ENCODE measurements at places on chromosomes 3 and 15.

GRCh38 chr3:66762916-66763693, 235.0 kb upstream of the KBTBD8 start:
- DNase-seq, result no peak

- DNase-seq, result no peak
Observed at GRCh38 chr3:141725036-141725435, 13.1 kb upstream of the RNF7 start.

GRCh38 chr15:54559405-54560069, 581.3 kb downstream of the UNC13C start:
- no peak for DNase-seq

DNA sequence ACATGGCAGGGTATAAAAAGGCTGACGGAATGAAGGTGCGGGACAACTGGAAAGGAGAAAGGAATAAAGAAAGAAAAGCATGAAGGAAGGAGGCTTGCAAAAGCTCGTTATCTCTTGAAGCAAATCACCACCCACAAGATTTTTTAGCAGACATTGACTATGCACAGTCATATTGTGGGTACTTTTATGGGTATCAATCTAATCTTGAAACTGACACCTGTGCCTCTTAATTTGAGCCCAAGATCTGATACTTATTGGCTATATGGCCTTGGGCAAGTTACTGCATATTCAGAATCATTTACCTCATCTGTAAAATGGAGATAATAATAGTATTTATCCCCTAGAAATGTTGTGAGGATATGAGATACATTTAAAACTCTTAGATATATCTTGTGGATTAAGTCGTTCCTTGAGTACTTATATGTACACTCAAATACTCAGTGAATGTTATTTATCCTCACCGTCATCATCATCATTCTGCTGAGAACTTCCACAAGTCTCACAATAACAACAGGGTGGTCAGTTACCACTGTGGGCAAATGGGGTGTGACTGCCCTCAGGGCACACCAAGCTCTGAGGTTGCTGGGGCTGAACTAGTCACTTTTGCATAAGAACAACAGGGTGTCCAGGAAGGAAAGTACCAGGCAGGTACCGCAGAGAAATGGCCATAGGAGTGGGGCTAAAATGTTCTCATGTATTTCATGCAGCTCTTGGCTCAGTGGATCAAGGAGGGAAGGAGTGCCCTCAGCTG, 266.1 kb downstream of the SLC9A9 start:
- DNase-seq, result no peak

GRCh38 chr3:197580253-197580691, 24.5 kb upstream of the BDH1 start:
- DNase-seq, result no peak

DNA sequence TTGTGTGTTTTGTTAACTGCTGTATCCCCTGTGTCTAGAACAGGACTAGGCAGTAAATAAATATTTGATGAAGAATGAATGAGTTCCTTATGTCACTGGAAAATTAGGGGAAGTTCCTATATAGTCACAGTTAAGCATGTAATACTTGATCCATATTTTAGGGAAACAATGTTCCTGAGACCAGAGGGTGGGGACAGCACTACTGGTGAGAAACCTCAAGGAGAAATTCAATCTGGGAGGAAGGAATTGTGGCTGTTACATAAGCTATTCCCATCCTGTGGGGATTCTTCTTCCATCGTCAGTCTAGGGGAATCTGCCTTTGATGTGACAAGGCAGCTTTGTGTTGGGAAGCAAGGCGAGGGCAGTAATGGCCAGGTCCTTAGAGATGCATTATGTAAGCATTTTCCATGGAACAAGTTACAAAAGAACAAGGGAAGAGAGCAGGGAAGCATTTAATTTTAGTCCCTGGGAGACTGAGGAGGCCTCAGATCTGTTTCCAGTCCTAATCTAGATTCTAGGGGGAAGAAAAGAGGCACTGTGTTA, 219.3 kb upstream of the TTC14 start:
- no peak for DNase-seq

DNA sequence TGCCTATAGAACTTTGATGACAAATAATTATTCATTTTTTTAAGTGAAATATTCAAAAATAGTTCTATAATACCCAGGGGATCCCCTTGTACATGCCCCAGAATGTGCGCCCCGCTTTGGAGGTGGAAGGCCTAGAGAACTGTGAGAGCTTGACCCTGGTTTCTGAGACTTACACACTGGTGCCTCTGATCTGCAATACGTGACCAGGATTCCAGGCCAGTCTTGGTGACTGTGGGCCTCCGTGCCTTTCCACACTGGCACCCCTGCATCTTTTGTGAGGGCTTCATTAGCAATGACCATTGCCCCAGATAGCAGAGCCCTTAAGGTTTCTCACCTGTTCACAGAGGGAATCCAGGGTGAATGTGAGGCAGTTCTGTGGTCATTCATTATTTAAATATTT, 44.0 kb downstream of the CLSTN2 start:
- DNase-seq, result no peak

DNA sequence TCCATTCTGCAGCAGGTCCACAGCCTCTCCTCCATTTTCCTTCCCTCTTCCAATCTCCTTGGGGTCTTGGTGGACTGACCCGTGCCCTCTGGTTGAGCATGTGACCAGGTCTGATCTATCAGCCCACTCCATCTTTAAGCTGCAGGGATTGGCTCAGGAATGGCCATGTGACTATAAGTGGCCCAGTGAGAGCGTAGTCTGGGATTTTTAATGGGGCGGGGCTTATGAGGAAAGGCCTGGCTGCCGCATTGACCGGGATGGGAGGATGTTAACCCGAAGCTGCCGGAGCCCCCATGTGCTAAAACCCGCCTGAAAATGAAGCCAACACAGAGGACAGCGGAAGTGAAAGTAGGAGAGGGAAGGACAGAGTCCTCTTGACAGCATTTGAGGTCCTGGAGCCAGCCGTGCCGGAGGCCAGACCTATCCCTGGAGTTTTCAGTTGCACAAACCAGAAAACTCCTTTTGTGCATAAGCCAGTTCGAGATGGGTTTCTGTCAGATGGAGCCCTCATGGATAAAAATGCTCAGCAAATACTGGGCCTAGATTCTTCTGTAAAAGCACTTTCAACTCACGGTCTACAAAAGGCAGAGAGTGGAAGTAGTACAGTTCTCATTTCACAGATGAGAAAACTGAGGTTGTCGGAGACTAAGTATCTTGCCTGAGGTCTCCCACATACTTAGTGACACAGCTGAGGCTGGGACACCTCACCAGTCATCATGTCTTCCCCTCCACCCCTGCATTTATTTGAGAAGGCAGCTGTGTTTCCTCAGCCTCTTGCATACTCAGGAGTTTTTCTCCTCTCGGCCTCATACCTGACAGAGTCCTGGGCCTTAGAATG, 61.9 kb downstream of the ATP2B2 start:
- DNase-seq, result no peak

DNA sequence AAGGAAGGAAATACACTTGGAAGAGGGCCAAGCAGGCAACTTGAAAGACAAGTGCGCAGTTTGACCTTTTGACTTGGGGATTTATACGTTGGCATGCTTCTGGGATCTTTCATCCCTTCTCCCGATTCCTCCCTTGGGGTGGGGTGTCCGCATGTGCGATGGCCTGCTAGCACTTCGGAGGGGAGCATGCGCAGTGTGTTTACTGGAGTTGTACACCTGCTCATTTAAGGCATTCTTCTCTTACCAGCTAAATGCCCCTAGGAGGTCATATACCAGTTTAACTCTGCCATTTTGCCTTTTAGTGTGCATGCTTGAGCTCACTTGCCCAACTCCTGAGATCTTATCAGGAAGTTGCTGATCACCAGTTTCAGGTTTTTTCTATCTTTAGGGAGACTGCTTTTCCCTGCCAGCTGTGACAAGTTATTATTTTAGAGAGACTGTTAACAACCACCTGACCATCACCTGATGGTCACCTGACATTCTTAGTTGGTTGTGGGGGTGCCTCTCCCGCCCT, 63.5 kb downstream of the BFSP2 start:
- no peak for DNase-seq

DNA sequence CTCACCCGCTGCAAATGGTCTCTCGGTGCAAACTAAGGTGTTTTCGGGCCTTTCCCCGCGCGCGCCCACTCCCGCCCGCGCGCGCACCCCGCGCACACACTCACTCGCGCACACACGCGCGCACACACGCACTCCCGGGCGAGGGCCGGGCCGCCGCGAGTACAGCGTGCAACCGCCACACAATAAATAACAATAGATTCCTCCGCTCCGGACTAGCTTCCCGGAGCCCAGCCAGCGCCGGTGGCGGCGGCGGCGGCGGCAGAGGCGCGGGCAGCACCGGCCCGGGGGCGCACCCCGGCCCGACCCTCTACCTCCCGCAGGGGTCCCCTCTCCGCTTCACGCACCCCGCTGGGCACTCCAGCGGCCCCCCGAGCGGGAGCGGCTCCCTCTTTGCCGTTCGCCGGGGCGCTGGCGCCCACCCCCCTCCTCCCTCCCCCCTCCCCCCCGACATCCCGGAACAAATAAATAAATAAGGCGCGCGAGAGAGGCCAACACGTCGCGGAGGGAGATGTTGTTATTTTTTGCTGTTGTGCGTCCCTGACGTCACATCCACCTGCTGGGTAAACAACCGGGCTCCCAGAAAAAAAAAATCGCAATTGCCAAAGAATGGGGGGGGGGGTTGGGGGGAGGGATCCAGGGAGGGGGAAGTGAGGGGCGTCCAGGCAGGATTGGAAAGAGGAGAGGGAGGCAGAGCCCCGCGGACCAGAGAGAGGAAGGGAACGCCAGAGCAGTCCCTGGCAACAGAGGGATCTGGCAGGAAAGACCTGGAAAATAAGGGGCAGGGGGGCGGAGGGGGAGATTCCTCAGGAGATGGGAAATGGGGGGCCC, at the start of gene FOXP1:
TSS of gene FOXP1 (minus strand) at position 163 of the 828 bp plus-strand sequence. CDS start 385,347 bp downstream, outside the sequence.
- peak; percentile 83 for DNase-seq

- no peak for DNase-seq
Observed at GRCh38 chr3:45137656-45138181, 8.5 kb downstream of the CDCP1 start.

GRCh38 chr3:61637088-61638051, 76.0 kb downstream of the PTPRG start:
- no peak for DNase-seq

GRCh38 chr3:44932986-44933944, 42.7 kb downstream of the ZDHHC3 start:
- DNase-seq, result no peak

DNA sequence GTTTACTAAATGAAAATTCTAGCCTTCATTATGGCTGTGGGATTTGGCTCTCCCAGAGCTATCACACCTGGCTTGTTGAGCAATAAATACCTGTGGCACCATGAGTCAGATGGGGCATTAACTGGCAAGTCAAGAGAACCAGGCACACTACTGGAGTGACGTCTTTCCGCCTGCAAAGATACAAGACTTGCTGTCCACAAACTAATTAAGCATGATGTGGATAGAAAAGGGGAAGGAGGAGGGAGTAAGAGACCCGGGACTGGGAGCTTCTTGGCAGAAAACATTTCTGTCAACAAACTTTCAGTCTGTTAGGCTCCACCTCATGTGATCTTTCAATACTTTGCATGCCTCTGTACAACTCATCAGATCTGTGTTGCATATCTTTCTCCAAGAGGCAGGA, 56.5 kb downstream of the CLDN1 start:
- no peak for DNase-seq

DNA sequence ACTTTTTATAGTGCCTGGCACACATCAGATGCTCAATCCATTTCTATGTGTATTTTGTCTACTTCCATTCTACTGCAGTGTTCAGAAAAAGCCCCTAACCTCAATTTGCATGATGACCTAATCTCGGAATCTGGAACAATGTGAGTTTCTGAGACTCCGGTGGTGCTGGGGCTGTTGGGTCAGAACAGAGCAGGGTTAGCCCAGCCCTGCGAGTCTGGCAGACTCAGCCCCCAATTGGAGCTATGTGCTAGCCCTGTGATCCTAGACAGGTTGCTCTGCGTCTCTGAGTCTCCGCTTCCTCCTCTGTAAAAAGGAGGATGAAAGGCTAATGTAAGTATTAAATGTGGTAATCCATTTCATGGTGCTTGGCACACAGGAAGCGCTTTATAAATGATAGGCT, 95.0 kb upstream of the ICE2 start:
- DNase-seq, result no peak

DNA sequence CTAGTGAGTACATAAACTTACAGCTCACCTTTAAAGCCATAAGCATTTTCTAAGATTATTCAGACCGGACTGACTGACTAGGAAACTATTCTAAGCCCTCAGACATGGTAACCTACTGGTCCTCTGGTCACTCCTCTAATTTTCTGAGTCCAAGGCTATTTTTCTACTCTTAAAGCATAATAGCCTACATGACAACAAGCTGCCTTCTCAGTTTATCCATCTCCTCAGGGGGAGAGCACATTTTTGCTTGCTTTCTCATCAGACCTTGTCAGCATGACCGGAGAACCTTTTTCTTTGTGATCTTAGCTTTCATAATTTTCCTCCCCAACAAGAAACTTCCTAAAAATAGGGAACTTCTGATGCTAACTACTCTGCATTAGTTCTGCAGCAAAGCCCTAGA, 38.4 kb downstream of the UBP1 start:
- no peak for DNase-seq

All from DND-41 (cell line).